Lung microvascular endothelial cell (primary cell): ENCODE measurements at places on chromosomes 5 and 9. TPM values are rescaled to one million over a fixed set of nuclear protein-coding genes. Genes with fewer than 3 reads are reported as not detected.

RXFP3 gene
- total RNA-seq: not detected in 2 replicates

TRPM3 gene
- 0.40 and 1.1 TPM in 2 replicates for total RNA-seq

ACER2 gene
- total RNA-seq: 6.1 and 6.2 TPM in 2 replicates

ZNF300 gene
- total RNA-seq: 4.6 and 4.8 TPM in 2 replicates

HMCN2 gene
- total RNA-seq: under 0.01 TPM in 1 of 2 replicates, not detected in the other

PCDHGC4 gene
- total RNA-seq: 0.65 and 0.79 TPM in 2 replicates

PLCXD3 gene
- total RNA-seq: 0.20 and 0.44 TPM in 2 replicates

ANKRD31 gene
- total RNA-seq: not detected in 2 replicates

CDC20B gene
- total RNA-seq: under 0.01 TPM in 2 replicates

LCN9 gene
- not detected in 2 replicates for total RNA-seq

AGXT2 gene
- not detected in 2 replicates for total RNA-seq

FGFR4 gene
- 0.87 and 4.2 TPM in 2 replicates for total RNA-seq

PCDHGA2 gene
- 0.65 and 0.79 TPM in 2 replicates for total RNA-seq

ST8SIA4 gene
- total RNA-seq: 3.0 and 6.5 TPM in 2 replicates

DND1 gene
- under 0.01 and 0.22 TPM in 2 replicates for total RNA-seq

RECK gene
- total RNA-seq: 17.2 and 25.0 TPM in 2 replicates

OCLN gene
- 1.3 and 2.8 TPM in 2 replicates for total RNA-seq

GCNT1 gene
- total RNA-seq: 5.0 and 11.1 TPM in 2 replicates

FUT7 gene
- not detected in 2 replicates for total RNA-seq

TEK gene
- total RNA-seq: 56.9 and 108 TPM in 2 replicates

PCDHB9 gene
- total RNA-seq: 0.22 and 0.40 TPM in 2 replicates

EQTN gene
- not detected in 2 replicates for total RNA-seq

SNAPC3 gene
- 17.7 and 30.6 TPM in 2 replicates for total RNA-seq

PCDHGC5 gene
- total RNA-seq: under 0.01 and 0.40 TPM in 2 replicates

WNT8A gene
- total RNA-seq: not detected in 2 replicates

FGF1 gene
- total RNA-seq: under 0.01 and 0.20 TPM in 2 replicates

SLC45A2 gene
- total RNA-seq: under 0.01 TPM in 1 of 2 replicates, not detected in the other

LRRC19 gene
- not detected in 2 replicates for total RNA-seq

PCDHB12 gene
- 0.44 and 1.4 TPM in 2 replicates for total RNA-seq

RMRP gene
- 215,777 and 328,792 TPM in 2 replicates for total RNA-seq

TLR4 gene
- 116 and 187 TPM in 2 replicates for total RNA-seq

SEMA4D gene
- total RNA-seq: 2.0 and 3.4 TPM in 2 replicates

TLX3 gene
- not detected in 2 replicates for total RNA-seq

IFNB1 gene
- not detected in 2 replicates for total RNA-seq

CTXN3 gene
- not detected in 2 replicates for total RNA-seq

RNF183 gene
- total RNA-seq: not detected in 2 replicates

SLC6A19 gene
- not detected in 2 replicates for total RNA-seq

ZNF454 gene
- 0.22 and 1.2 TPM in 2 replicates for total RNA-seq

CBY3 gene
- total RNA-seq: 0.22 TPM in 1 of 2 replicates, not detected in the other

TAF11L10 gene
- not detected in 2 replicates for total RNA-seq

RLN2 gene
- 0.65 and 0.99 TPM in 2 replicates for total RNA-seq

ZNF608 gene
- total RNA-seq: 5.8 and 10.2 TPM in 2 replicates

RASGRF2 gene
- 20.6 and 21.6 TPM in 2 replicates for total RNA-seq

CXCL14 gene
- total RNA-seq: not detected in 2 replicates

HTR4 gene
- total RNA-seq: not detected in 2 replicates

CCL27 gene
- not detected in 2 replicates for total RNA-seq

WDR38 gene
- not detected in 2 replicates for total RNA-seq

LECT2 gene
- not detected in 2 replicates for total RNA-seq

SARDH gene
- total RNA-seq: 0.20 and 0.22 TPM in 2 replicates

FAM219A gene
- total RNA-seq: 4.0 and 4.8 TPM in 2 replicates

MYMK gene
- total RNA-seq: not detected in 2 replicates
